ENCODE measurements at places on chromosomes 2 and 18. TPM values are rescaled to one million over a fixed set of nuclear protein-coding genes. Genes with fewer than 3 reads are reported as not detected.

FOXI3 gene
- not detected for total RNA-seq

MC4R gene
- not detected for total RNA-seq

MAP3K2 gene
- 12.4 TPM for total RNA-seq

LAPTM4A gene
- total RNA-seq = 240 TPM

NT5DC4 gene
- not detected for total RNA-seq

SFXN5 gene
- 14.7 TPM for total RNA-seq

SULT6B1 gene
- total RNA-seq = not detected

CDH19 gene
- 1.1 TPM for total RNA-seq

TM4SF20 gene
- 6.6 TPM for total RNA-seq

ASB3 gene
- 13.8 TPM for total RNA-seq

MEIS1 gene
- total RNA-seq = 1.9 TPM

RTP5 gene
- total RNA-seq = not detected

TNFRSF11A gene
- total RNA-seq = 7.6 TPM

ANTXR1 gene
- total RNA-seq = 134 TPM

ZNF385B gene
- not detected for total RNA-seq

TAF4B gene
- total RNA-seq = 4.9 TPM

NLRC4 gene
- not detected for total RNA-seq

UGT1A6 gene
- 1.9 TPM for total RNA-seq

RAB6C gene
- total RNA-seq = not detected

SPHKAP gene
- not detected for total RNA-seq

All from A549 treated with CORT108297 at 1 μM for 4 hours (cell line).